ENCODE measurements at places on chromosomes 12 and 14.

GRCh38 chr12:68317047-68317667 is 15.0 kb downstream of the MDM1 start:
- DNase-seq = no peak

DNA sequence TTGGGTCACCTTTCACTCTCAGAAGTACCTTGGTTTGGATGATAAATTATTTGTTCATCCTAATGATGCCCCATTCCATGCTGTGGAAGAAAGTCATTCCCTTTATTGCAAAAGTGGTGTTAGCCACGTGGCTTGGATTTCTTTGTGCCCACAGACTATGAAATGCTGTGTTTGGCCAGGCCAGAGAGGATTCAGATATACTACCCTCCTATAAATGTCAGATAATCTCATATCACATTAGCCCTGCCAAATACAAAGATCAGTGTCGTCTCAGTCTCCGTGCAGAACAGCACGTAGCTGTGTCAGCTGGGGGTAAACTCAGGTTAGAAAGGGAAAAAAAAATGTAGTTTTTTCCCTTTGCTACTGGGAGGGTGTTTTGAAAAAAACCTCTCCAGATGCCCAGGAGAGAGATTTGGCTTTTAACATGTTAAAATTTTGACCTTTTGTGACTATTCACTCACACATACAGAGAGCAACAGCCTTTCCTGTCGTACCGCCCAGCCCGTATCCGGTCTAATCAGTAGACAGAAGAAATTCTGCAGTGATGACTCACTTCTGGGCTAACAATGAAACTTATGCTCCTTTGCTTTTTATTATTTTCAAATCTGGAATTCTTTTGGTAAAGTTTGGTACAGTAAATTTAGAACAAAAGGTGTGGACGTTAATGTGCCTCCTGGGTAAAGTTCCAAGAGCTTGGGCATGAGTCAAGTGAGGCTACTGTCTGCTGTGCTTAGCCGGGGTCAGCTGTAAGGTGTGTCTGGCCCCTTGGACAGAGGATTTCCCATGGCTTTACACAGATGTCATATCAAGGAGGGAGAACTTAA is 8.5 kb upstream of the PTPRB start:
- peak; percentile 50 for DNase-seq

- DNase-seq = no peak
Measured at GRCh38 chr12:82793751-82794281, 107.1 kb downstream of the TMTC2 start.

DNA sequence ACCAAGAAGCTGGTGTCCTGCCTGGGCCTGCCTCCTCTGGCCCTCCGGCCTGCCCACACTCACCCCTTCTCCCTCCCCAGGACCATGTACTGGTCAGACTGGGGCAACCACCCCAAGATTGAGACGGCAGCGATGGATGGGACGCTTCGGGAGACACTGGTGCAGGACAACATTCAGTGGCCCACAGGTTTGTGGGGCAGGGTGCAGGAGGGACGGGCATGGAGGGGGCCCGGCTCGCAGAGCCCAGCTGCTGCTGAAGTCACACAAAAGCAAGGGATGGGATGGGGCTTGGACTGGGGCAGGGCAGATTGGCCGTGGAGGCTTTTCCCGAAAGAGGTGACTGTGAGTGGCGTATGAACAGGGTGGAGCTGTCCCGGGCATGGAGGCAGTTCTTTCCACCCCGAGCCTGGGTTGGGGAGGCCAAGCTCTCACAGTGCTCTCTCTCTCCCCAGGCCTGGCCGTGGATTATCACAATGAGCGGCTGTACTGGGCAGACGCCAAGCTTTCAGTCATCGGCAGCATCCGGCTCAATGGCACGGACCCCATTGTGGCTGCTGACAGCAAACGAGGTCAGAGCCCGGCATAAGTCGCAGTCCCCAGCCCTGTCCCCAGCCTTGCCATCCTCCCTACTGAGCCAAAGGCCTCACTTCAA is 7.8 kb upstream of the NXPH4 start:
- no peak for DNase-seq

- DNase-seq = no peak
Measured at GRCh38 chr14:102262929-102263462, 42.0 kb downstream of the MOK start.

GRCh38 chr12:106223485-106224354 is 24.1 kb downstream of the CKAP4 start:
- no peak for DNase-seq

- no peak for DNase-seq
Measured at GRCh38 chr12:122087431-122088178, 9.0 kb downstream of the MLXIP start.

GRCh38 chr12:103470664-103471063 is 25.1 kb downstream of the C12orf42 start:
- DNase-seq = no peak

- no peak for DNase-seq
Measured at GRCh38 chr12:6185961-6186827, 14.0 kb upstream of the CD9 start.

DNA sequence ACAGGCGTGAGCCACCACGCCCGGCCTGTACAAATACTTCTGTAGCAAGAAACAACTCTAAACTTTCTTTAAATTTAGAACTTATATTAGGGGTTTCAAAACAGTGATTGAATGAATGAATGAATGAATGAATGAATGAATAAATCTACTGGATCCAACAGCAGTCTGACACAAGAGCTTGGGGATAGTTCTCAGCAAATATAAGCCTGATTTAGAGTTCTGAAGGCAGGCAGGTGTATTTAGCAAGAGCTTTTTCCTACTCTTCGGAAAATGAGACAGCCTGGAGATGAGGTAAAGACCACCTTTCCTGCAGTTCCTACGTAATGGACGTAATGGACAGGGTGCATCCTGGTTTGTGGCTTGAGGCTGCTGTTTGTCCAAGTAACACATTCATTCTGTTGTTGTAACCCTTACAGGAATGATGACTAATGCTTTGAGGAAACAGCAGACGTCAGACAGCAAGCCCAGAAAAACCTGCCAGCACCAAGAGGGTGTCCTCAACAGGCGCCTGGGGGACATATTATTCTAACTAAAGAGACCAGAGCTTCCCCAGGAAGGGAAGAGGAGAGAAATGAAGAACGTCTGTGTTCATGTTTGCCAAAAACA is 277.4 kb upstream of the SOX5 start:
- peak; percentile 0 for DNase-seq

DNA sequence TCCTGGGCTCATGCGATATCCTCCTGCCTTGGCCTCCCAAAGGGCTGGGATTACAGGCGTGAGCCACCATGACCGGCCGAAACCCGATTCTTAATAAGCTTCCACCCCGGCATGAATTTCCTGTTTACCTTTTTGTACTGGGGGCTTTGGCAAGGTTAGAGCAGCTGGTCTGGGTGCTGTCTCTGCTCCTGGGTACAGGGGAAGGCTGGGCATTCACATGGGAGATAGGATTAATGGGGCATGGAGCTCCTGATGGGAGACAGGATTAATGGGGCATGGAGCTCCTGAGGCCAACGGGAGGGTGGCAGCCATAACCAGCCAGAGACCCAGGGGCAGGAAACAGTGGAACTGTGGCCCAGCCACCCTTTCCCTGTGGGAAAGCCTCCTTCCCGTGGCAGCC is 69.5 kb upstream of the DICER1 start:
- no peak for DNase-seq

- DNase-seq = peak; percentile 97
Measured at GRCh38 chr12:96434107-96434506, 33.9 kb upstream of the CDK17 start.

DNA sequence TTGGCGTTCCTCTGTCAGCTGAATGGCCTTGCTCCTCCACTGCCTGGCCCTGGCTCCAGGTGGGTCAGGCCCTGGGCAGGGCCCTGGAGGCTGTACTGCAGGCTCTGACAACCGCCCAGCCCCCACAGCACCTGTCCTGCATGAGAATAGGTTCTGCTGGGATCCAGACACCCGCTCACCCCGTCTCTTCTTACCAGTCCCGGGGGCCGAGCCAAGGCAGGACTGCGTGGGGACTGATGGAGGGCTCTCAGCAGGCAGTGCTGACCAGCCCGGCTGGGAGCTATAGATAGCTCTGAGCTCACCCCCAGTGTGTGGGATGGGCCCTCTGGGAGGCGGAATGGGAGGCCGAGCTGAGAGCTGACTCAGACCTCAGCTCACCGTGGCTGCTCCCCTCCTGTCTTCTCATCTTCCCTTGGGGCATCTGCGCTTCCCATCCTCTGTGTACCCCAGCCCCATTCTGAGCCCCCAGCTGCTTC is 39.6 kb downstream of the TEAD4 start:
- peak; percentile 34 for DNase-seq

- DNase-seq = no peak
Measured at GRCh38 chr14:81584495-81584894, 50.8 kb upstream of the SEL1L start.

GRCh38 chr12:132710043-132710404 is 618 bp upstream of the PGAM5 start:
- DNase-seq = no peak

GRCh38 chr12:123100882-123101281 is 50.0 kb downstream of the PITPNM2 start:
- DNase-seq = no peak

- DNase-seq = no peak
Measured at GRCh38 chr12:1917172-1918070, 1.0 kb downstream of the CACNA2D4 start.

DNA sequence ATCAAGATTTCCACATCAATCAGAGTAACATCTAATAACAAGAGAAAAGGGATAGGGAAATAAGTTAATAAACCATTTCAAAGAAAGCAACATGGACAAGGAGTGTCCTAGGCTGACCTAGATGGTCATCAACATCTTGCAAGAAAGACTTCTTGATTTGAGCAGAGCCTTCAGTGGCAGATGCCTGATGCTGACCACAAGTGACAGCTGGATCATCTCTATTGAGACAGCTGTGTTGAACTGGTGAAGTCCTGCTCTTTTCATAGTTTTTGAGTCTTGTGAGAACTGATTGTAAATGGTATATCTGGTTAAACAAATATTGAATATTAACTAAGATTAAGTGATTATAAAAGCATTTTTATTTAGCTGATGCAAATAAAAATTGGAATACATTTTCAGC is 1083.6 kb upstream of the LRFN5 start:
- DNase-seq = no peak

- no peak for DNase-seq
Measured at GRCh38 chr14:64440494-64440893, 24.8 kb upstream of the AKAP5 start.

- no peak for DNase-seq
Measured at GRCh38 chr14:57864659-57865058, 1.2 kb downstream of the SLC35F4 start.

DNA sequence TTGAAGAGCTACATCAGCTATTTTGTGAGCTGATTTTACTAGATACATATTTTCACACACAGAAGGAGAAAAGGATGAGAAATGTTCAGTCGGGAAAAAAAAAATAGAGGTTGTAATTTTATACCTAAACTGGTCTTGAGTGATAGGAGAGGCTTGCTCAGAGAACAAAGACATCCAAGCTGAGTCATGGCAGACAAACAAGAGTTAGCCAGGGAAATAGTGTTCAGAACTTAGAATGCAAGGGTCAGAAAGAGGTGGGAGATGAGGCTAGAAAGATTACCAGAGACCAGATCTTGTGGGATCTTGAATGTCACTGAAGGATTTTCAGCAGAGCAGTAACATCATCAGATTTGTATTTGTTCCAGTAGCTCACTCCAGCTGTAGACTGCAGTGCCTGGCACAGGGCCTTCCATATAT is 121.9 kb upstream of the ATF1 start:
- DNase-seq = no peak

DNA sequence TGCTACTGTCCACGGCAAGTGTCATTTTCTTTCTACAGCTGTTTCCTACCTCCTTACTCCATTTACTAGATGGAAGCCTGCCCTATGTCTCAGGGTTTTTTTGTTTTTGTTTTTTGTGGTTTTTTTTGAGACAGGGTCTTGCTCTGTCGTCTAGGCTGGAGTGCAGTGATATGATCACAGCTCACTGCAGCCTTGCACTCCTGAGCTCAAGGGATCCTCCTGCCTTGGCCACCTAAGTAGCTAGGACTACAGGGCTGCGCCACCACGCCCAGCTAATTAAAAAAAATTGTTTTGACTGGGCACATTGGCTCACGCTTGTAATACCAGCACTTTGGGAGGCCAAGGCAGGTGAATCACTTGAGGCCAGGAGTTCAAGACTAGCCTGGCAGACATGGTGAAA is 14.7 kb downstream of the TUBA1A start:
- DNase-seq = no peak

GRCh38 chr12:121145221-121145620 is 12.5 kb downstream of the P2RX7 start:
- DNase-seq = no peak

- DNase-seq = no peak
Measured at GRCh38 chr14:24483604-24484252, 24.3 kb downstream of the CMA1 start.

- DNase-seq = no peak
Measured at GRCh38 chr12:39272871-39273655, 169.9 kb downstream of the KIF21A start.

DNA sequence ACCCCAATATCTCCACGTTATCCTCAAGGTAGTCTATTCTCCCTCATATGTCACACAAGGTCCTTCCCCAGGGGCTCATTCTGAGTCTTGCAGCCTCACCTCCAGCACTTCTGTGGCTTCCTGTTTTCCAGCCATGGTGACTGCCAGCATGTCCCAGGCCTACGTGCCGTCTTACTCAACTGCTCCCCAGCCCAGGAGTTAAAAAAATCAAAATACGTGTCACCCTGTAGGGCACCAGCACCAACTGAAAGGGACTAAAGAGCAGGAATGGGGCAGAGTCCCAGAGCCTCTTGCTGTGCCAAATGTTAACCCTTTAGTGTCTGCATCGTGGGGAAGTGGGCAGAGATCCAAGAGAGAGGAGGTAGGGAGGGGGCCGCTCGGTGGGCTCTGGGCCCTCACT is 37.0 kb upstream of the MED13L start:
- no peak for DNase-seq

Data from AG04449 (cell line).